GM20000 (cell line): ENCODE measurements at places on chromosomes 16 and 17.

- no peak for DNase-seq
Measured at GRCh38 chr16:68366062-68366461, 55.2 kb downstream of the PRMT7 start.

DNA sequence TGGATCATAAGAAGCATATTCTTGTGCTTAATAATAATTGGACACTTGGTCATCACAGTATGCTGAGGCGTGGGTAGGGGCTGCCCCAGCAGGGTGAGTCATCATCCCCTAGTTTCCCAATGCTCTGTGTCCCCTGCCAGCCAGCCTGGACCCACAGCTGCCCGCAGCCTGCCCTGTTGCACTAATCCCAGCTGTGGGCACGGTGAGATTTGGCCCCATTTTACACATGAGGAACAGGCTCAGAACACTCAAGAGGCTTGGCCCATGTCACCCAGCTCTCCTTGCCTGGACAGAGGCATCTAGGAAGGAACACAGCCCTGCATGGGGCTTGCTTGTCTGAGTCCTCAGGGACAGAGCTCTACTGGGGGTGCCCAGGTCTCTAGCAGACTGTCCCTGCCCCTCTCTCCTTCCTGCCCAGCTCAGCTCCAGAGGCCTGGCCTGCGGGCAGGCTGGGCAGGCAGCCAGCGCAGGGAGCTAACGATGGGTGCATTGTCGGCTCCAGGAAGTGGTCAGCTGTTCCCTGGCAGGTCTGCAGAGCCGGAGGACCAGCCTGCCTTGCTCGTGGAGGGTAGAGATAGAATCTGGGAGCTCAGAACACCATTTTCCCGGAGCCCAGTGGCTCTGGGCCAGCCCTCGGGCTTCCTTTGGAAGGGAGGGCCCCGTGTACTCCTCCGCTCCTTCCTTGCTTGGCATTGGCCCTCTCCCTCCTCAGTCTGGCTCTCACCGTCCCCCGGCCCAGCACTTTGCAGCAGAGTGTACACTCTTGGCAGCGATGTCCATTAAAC lies 189.4 kb downstream of the RAB11FIP4 start:
- DNase-seq: no peak

GRCh38 chr16:23801378-23801777 lies 34.4 kb upstream of the PRKCB start:
- peak; percentile 65 for DNase-seq

DNA sequence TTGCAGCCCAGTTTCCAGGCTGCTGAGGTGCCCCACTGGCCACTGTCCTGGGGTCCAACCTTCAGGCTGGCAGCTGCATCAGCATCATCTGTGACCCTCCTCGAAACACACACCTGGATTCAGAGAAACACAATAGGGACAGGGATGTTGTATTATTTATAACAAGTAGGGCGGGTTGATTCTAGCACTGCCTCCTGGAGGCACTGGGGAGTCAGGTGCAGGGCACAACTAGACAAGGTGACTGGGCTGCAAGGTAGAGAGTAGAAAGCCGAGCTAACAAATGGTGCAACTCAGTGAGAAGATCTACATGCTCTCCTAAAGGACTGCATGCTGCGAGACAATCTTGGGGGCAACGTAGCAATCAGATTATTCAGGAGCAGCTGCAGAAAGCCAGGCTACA lies 317.3 kb downstream of the SLC39A11 start:
- no peak for DNase-seq

DNA sequence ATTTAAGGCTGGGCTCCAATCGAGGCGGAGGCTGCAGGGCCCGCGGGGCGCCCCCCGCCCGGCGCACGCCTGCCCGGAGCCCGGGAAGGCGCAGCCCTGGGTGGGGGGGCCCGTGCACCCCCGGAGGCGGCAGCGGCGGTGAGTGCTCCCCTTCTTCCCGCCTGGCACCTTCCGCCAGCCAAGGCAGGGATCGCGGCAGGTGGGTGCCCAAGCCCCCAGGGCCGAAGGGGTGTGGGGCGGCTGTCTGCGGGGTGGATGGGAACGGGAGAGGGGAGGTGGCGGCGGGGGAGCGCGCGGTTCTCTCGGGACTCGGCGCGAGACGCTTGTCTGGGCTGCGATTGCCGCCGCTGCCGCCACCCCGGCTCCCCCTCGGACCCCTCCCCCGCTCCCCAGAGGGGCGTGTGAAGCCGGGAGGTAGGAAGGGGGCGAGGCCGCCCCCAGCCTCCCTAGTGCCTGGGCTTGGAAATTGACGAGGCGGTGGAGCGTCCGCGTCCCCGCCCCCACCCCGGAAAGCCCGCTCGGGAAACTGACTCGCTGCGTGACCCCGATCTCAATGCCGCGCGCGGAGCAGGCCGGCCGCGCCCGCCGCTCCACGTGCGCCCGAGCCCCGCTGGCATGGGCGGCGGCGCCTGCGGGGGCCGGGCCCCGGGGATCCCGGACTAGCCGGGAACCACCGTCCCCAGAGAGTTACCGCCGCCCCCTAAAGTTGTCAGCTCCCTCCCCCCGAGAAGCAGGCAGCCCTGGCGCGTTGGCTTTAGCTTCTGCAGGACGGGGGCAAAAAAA lies 231.5 kb downstream of the MRTFB start:
- DNase-seq: peak; percentile 74

- DNase-seq: peak; percentile 44
Measured at GRCh38 chr16:83968306-83968851, 335 bp downstream of the NECAB2 start.
